ENCODE measurements at places on chromosomes 3 and 15. TPM values are rescaled to one million over a fixed set of nuclear protein-coding genes. Genes with fewer than 3 reads are reported as not detected.

The PRSS50 gene
- polyA plus RNA-seq: 1.2 TPM

The SLC6A11 gene
- 0.06 TPM for polyA plus RNA-seq

The DAZL gene
- polyA plus RNA-seq: not detected

The REC114 gene
- not detected for polyA plus RNA-seq

The AQP9 gene
- 0.34 TPM for polyA plus RNA-seq

The TMEM158 gene
- polyA plus RNA-seq: 38.2 TPM

The SV2B gene
- 0.79 TPM for polyA plus RNA-seq

The IQCB1 gene
- 34.6 TPM for polyA plus RNA-seq

The SCG3 gene
- 0.57 TPM for polyA plus RNA-seq

The PLA2G4B gene
- 11.9 TPM for polyA plus RNA-seq

The ADGRG7 gene
- polyA plus RNA-seq: not detected

The MST1R gene
- polyA plus RNA-seq: 2.6 TPM

The ASTE1 gene
- 12.8 TPM for polyA plus RNA-seq

The P2RY13 gene
- polyA plus RNA-seq: 1.9 TPM

The RTP4 gene
- polyA plus RNA-seq: 0.79 TPM

The SLC15A2 gene
- polyA plus RNA-seq: 12.4 TPM

The SELENOS gene
- polyA plus RNA-seq: 61.7 TPM

The MED12L gene
- 0.50 TPM for polyA plus RNA-seq

The MNS1 gene
- polyA plus RNA-seq: 11.6 TPM

The CPNE9 gene
- 0.15 TPM for polyA plus RNA-seq

The HTD2 gene
- 10.1 TPM for polyA plus RNA-seq

The CPN2 gene
- 0.16 TPM for polyA plus RNA-seq

The C2CD4A gene
- polyA plus RNA-seq: 0.31 TPM

The HDAC11 gene
- polyA plus RNA-seq: 20.6 TPM

The GPR160 gene
- 2.9 TPM for polyA plus RNA-seq

The CLN6 gene
- 39.3 TPM for polyA plus RNA-seq

The IFT57 gene
- 108 TPM for polyA plus RNA-seq

The TMEM108 gene
- 2.9 TPM for polyA plus RNA-seq

The ACP3 gene
- 83.3 TPM for polyA plus RNA-seq

The XXYLT1 gene
- polyA plus RNA-seq: 32.7 TPM

The ARPIN gene
- polyA plus RNA-seq: 30.5 TPM

The ZNF501 gene
- polyA plus RNA-seq: 11.6 TPM

The CACNA1D gene
- polyA plus RNA-seq: 12.2 TPM

The EXOSC7 gene
- polyA plus RNA-seq: 52.5 TPM

The CTXND1 gene
- polyA plus RNA-seq: 0.27 TPM

The TM6SF1 gene
- 1.8 TPM for polyA plus RNA-seq

The THOC7 gene
- 64.5 TPM for polyA plus RNA-seq

The TCF12 gene
- polyA plus RNA-seq: 152 TPM

The HRG gene
- polyA plus RNA-seq: 0.89 TPM

The AADACL2 gene
- polyA plus RNA-seq: 0.40 TPM

The KNG1 gene
- polyA plus RNA-seq: 157 TPM

All from left renal pelvis (tissue), 4 donors.